Chondrocyte (in vitro differentiated cells): ENCODE measurements at places on chromosomes 3 and 15. TPM values are rescaled to one million over a fixed set of nuclear protein-coding genes. Genes with fewer than 3 reads are reported as not detected.

DNA sequence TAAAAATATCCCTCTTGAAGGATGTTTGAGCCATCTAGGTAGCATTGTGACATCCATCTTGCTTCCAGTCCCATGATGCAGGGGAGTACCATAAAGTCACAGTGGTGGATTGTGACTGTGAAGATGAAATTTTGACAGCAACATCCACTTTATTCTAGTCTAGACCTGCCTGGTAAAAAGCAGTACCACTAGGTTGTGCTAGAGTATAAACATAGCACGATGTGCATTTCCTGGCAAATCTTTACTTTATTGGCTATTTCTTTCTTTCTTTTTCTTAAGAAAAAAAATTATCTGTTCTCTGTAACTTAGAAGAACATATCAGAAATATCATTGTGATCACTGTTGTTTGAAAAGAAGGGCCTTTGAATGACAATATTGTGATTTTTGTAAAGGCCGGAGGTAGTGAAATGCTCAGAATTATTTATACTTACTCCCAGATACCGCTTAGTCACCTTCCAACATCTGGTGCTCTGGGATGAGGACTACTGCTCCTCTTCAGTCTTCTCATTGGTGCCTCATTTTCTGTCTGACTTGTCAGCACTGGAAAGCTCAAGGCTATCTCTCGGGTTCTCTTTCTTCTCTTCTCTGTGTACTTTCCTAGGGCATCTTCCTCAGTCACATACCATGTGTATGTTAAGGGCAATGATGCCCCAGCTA is 35.6 kb downstream of the AGBL1 start:
- no peak overlapping the region for H3K27ac ChIP-seq
- no peak overlapping the region for H3K4me3 ChIP-seq
- H3K4me1 ChIP-seq, result no peaks in the 10 kb centered on the region
- H3K27me3 ChIP-seq, result peaks cover 1% of the 10 kb centered on the region
- no peak for DNase-seq
- H3K36me3 ChIP-seq, result no peaks in the 10 kb centered on the region

DNA sequence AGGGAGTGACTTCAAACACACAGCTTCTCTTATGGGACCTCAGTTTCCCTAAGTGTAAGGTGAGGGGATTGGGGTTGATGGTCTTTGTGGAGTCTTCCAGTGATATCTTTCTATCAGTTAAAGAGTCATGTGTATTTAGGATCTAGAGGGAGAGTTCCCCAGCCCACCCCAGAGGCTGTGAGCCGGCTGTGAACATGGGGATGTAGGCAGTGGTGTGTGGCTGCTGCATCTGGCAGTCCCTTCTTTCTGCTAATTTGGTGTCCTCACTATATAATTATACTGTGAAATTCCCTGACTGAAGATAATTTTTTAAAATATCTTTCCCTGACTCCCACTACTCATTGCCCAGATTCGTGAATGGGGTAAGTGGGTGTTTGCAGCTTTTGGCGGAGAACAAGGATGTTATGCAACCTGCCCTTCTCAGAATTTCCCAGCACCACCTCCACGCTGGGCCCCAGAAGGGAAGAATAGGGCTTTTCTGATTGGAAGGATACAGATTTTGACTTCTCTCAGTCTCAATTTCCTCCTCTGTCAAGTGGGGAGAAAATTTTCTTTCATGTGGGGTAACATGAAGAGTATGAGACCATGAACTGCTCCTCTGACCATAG is 79.0 kb upstream of the RASGRF1 start:
- H3K4me1 ChIP-seq, result peaks cover 31% of the 10 kb centered on the region
- H3K27me3 ChIP-seq, result peaks cover 4% of the 10 kb centered on the region
- no peak overlapping the region for H3K4me3 ChIP-seq

DNA sequence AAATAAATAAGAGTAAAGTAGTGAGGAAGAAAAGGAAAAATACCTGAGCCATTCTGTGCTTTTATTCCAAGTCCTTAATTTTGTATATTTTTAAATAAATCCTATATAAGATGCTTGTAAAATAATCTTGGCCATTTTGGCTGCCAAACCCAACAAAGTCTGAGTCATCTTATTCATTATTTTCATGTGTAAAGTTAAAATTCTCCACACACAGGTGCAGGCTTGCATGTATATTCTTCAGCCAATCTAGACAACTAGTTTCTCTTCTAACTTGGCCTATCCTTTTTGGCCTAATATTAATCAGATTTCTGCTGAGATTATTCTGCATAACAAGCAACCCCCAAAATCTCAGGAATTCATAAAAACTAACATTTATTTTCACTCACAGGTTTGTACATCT is 189.8 kb upstream of the ATP11B start:
- DNase-seq, result no peak
- H3K27me3 ChIP-seq, result no peaks in the 10 kb centered on the region
- no peak overlapping the region for H3K4me3 ChIP-seq

DNA sequence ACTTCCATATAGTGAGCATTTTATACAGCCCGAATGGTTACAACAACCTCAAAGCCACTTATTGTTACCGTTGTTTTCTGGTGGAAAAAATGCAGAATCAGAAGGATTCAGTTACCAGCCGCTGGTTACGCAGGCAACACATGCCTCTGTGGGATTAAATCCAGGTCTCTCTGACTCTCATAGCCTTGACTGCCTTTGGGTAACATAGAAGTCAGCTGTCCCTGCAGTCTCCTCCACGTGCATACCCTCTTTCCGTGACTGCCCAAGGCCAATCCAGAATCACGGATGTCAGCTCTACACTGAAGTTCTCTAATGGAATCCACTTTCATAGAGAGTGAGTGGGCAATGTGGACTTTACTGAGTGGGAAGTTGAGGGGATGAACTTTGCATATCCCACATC is 189.5 kb upstream of the DNAJC19 start:
- no peaks in the 10 kb centered on the region for H3K36me3 ChIP-seq
- no peak overlapping the region for H3K27ac ChIP-seq
- H3K4me1 ChIP-seq, result no peaks in the 10 kb centered on the region
- no peak for DNase-seq
- H3K4me3 ChIP-seq, result no peak overlapping the region

DNA sequence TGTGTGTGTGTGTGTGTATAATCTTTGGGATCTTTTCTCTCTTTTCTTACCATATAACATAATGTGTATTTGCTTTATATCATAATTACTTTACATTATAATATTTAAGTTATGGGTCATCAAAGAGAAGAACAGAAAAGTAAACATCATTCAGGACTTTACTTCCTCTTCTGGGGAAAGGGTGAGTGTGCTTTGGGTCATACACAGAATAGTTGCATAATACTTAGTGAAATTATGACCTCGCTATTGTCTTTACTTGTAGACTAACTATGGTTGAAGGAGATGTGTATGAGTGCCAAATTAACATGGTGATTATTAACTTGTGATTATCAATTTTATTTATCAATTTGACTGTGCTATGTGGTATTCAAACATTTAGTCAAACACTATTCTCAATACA is 1086.9 kb downstream of the DIPK2A start:
- no peaks in the 10 kb centered on the region for H3K36me3 ChIP-seq
- no peaks in the 10 kb centered on the region for H3K27me3 ChIP-seq
- no peaks in the 10 kb centered on the region for H3K4me1 ChIP-seq
- no peak overlapping the region for H3K4me3 ChIP-seq
- H3K27ac ChIP-seq, result no peak overlapping the region

- H3K27ac ChIP-seq, result no peak overlapping the region
- H3K36me3 ChIP-seq, result no peaks in the 10 kb centered on the region
- DNase-seq, result no peak
These were observed 348.1 kb downstream of the SV2B start for GRCh38 chr15:91447991-91448644.

DNA sequence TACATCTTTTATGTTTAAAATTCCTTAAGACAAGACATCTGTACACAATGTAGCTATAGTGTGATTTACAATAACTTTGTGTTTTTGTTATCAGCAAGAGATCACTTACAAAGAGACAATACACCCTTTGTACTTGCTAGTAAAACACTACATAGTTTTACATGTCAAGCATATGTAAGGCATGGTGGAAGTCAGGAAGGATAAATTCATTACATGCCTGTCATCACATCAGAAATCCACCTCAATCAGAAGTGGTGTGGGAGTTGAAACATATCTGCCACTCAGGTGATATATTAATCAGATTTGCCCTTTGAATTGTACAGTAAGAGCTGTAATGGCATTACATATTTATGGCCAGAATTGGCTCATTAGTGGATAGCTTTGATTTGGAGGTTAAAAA is 95.5 kb downstream of the MBNL1 start:
- H3K36me3 ChIP-seq, result peaks cover 8% of the 10 kb centered on the region
- no peak overlapping the region for H3K4me3 ChIP-seq
- no peaks in the 10 kb centered on the region for H3K27me3 ChIP-seq
- no peak for DNase-seq
- H3K4me1 ChIP-seq, result peaks cover 73% of the 10 kb centered on the region

GRCh38 chr3:37766797-37767776 is 94.6 kb upstream of the CTDSPL start:
- no peak overlapping the region for H3K27ac ChIP-seq
- no peak overlapping the region for H3K4me3 ChIP-seq
- peaks cover 59% of the 10 kb centered on the region for H3K27me3 ChIP-seq
- H3K36me3 ChIP-seq, result peaks cover 1% of the 10 kb centered on the region

DNA sequence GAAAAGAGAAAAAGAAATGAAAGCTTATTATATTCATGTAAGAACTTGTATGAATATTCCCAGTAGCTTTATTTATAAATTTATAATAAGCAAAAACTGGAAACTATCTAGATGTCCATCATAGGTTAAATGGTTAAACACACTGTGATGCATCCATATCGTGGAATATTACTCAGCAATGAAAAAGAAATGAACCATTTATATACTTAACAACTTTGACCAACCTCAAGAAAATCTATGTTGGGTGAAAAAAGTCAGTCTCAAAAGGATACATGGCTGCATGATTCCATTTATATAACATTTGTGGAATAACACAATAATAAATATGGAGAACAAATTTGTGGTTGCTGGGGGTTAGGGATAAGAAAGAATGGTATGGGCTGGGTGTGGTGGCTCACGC is 713.0 kb upstream of the SGO1 start:
- H3K36me3 ChIP-seq, result no peaks in the 10 kb centered on the region
- H3K4me1 ChIP-seq, result no peaks in the 10 kb centered on the region
- no peaks in the 10 kb centered on the region for H3K27me3 ChIP-seq

DNA sequence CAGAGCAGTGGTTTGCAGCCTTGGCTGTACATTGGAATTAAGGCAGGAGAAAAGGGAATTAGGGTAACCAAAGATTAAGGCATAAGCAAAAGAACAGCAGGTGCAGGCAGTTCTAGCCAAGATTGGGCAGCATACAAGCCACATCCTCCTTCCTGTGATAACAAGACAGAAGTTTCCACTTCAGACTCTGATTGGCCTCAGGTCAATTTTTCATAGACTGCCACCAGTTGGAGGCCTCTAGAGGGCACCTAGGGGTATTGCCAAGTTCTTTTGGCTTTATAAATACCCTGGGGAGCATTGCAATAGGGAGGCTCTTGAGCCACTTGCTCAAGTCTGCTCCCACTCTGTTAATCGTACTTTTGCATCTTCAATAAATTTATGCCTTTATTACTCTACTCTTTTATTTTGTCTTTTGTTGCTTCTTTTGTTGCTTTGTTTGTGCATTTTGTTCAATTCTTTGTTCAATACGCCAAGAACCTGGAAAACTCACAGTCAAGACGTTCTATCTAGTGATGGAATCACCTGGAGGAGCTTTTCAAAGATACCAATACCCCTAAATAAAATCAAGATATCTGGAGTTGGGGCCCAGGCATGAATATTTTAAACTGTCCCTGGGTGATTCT is 32.2 kb upstream of the FMN1 start:
- no peak for DNase-seq
- H3K27me3 ChIP-seq, result peaks cover 4% of the 10 kb centered on the region
- no peak overlapping the region for H3K27ac ChIP-seq
- H3K36me3 ChIP-seq, result no peaks in the 10 kb centered on the region

The DUOX2 gene
- total RNA-seq, result 0.05 TPM in 1 of 3 replicates, not detected in the others

The DUOXA2 gene
- total RNA-seq, result not detected in 3 replicates

The GNAT1 gene
- total RNA-seq, result not detected in 3 replicates

The IL17RE gene
- 0.42 to 1.6 TPM (median 0.92 TPM) in 3 replicates for total RNA-seq

The BOC gene
- total RNA-seq, result 7.3 to 11.3 TPM (median 8.6 TPM) in 3 replicates

The LSAMP gene
- 1.1 to 1.8 TPM (median 1.4 TPM) in 3 replicates for total RNA-seq

The CHRNA3 gene
- total RNA-seq, result 0.29 TPM in 1 of 3 replicates, not detected in the others
